ENCODE measurements at places on chromosomes 3 and 15. TPM values are rescaled to one million over a fixed set of nuclear protein-coding genes. Genes with fewer than 3 reads are reported as not detected.
A peak's percentile ranks its signal among the peaks of the same experiment; 100 is the strongest.

- H3K27ac ChIP-seq: no peak overlapping the region
- DNase-seq: no peak
- H3K27me3 ChIP-seq: peaks cover 2% of the 10 kb centered on the region
- H3K36me3 ChIP-seq: no peaks in the 10 kb centered on the region
These were observed 161.2 kb downstream of the MEGF11 start for GRCh38 chr15:66092053-66093016.

- no peak for DNase-seq
- H3K27ac ChIP-seq: no peak overlapping the region
- no peaks in the 10 kb centered on the region for H3K27me3 ChIP-seq
- no peaks in the 10 kb centered on the region for H3K4me1 ChIP-seq
These were observed 418.8 kb downstream of the EPHB1 start for GRCh38 chr3:135213822-135214221.

The TMEM45A gene
- total RNA-seq: 0.20 TPM

DNA sequence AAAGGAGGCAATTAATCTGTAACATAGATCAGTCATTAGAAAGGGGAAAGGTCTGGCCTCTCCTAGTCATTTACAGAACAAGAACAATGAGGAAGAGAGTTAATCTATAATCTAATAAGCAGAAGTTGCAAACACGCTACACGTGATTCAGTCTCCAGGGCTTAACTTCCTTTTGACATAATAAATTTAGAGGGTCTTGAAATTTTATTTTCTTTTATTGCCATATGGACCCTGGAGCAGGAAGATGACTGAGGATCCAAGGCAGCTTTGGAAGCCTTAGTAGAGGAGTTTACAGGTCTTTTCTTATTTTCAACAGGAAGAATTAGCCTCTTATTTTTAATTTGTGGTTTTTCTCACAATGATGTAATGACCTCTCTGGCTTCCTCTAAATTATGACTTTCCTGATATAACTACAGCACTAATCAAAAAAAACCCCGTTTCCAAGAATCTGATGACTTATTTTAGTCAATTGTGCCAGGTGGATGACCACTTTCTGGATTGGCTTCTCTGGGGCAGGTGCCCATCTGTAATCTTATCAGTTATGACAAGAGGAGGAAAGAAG, 32.2 kb downstream of the ADGRG7 start:
- DNase-seq: no peak
- no peak overlapping the region for H3K4me3 ChIP-seq
- no peaks in the 10 kb centered on the region for H3K27me3 ChIP-seq
- H3K4me1 ChIP-seq: no peaks in the 10 kb centered on the region

- no peaks in the 10 kb centered on the region for H3K27me3 ChIP-seq
- DNase-seq: peak; percentile 6
- H3K4me3 ChIP-seq: no peak overlapping the region
- H3K4me1 ChIP-seq: no peaks in the 10 kb centered on the region
These were observed 18.0 kb upstream of the DNAJC13 start for GRCh38 chr3:132399054-132399929.

- DNase-seq: peak; percentile 59
- no peaks in the 10 kb centered on the region for H3K36me3 ChIP-seq
These were observed 1.6 kb downstream of the EIF4E3 start for GRCh38 chr3:71723452-71724170.

- H3K27me3 ChIP-seq: peaks cover 9% of the 10 kb centered on the region
- no peak overlapping the region for H3K4me3 ChIP-seq
- DNase-seq: no peak
- no peaks in the 10 kb centered on the region for H3K36me3 ChIP-seq
These were observed 19.8 kb downstream of the CFAP92 start for GRCh38 chr3:128973988-128974564.

- H3K36me3 ChIP-seq: no peaks in the 10 kb centered on the region
- no peak for DNase-seq
- H3K27ac ChIP-seq: no peak overlapping the region
- no peaks in the 10 kb centered on the region for H3K27me3 ChIP-seq
These were observed 734.5 kb upstream of the CADM2 start for GRCh38 chr3:84224262-84224661.

DNA sequence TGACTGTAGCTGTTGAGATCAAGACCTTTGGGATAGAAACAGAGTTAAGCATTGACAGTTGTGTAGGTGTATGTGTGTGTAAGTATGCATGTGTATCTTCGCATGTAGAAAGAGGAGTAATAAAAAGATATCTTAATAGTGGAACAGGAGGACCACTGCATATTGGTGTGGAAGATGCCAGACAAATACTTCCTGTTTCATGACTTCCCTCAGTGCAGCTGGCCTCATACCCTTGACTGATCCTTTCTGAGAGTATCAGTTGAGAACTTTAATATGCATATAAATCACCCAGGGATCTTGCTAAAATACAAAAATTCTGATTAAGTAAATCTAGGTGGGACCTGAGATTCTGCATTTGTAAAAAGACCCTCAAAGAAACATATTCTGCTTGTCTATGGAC, 8.5 kb upstream of the ZBED2 start:
- no peak overlapping the region for H3K27ac ChIP-seq
- H3K36me3 ChIP-seq: peaks cover 47% of the 10 kb centered on the region
- H3K4me3 ChIP-seq: no peak overlapping the region

GRCh38 chr15:85406916-85407315, 26.5 kb downstream of the AKAP13 start:
- no peak for DNase-seq
- H3K36me3 ChIP-seq: no peaks in the 10 kb centered on the region
- H3K27ac ChIP-seq: peak overlapping the region; percentile 52
- H3K4me1 ChIP-seq: peaks cover 22% of the 10 kb centered on the region
- H3K4me3 ChIP-seq: no peak overlapping the region
- no peaks in the 10 kb centered on the region for H3K27me3 ChIP-seq

The CACNA2D3 gene
- total RNA-seq: not detected

GRCh38 chr3:185270956-185271332, 17.1 kb upstream of the EHHADH start:
- H3K27me3 ChIP-seq: peaks cover 3% of the 10 kb centered on the region
- DNase-seq: no peak
- H3K27ac ChIP-seq: no peak overlapping the region
- H3K4me3 ChIP-seq: no peak overlapping the region
- no peaks in the 10 kb centered on the region for H3K4me1 ChIP-seq

The TRIM42 gene
- not detected for total RNA-seq

DNA sequence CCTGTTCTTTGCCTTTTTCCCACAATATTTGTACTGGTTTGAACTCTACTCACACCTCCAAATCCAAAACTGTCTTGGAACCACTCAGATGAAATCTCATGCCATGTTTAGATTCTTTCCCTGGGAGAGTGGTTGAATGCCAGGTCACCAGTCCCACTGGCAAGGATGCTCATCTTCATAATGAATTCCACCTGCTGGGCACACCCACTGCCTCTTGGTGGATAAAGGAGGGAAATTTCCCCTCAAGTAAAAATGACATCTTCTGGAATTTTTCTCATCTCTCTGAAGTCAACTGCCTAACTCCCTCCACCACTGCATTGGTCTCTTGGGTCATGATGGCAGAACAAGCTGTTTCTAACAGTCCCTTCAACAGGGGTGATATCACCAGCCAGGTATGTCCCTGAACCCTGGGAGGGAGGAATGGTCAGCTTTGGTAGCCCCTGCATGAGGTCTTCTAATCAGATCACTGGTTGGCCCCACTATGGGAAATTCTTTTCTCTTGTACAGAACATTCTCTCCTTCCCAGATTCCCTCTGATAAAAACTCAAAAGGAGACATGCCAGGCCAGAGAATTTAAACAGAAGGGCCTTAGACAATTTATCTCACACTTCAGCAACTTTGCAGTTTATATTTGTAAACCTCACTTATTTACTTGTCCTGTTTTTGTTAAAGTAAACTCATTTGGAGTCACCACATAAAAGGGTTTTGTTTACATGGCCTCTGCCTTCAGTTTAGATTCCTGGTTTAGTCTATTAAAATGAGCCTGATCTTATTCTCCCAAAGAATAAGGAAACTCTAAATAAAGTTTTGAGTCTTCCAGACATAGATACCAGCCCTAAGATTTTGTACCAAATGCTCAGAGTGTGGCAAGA, 143.4 kb downstream of the WNT5A start:
- H3K4me1 ChIP-seq: no peaks in the 10 kb centered on the region
- H3K27me3 ChIP-seq: no peaks in the 10 kb centered on the region
- H3K36me3 ChIP-seq: no peaks in the 10 kb centered on the region
- no peak overlapping the region for H3K27ac ChIP-seq
- no peak for DNase-seq

GRCh38 chr3:152019508-152019907, 146.1 kb downstream of the SUCNR1 start:
- no peak overlapping the region for H3K27ac ChIP-seq
- no peak overlapping the region for H3K4me3 ChIP-seq
- no peaks in the 10 kb centered on the region for H3K4me1 ChIP-seq
- H3K36me3 ChIP-seq: no peaks in the 10 kb centered on the region

GRCh38 chr3:10529809-10530208, 24.4 kb upstream of the ATP2B2 start:
- no peaks in the 10 kb centered on the region for H3K4me1 ChIP-seq
- no peak for DNase-seq
- no peaks in the 10 kb centered on the region for H3K27me3 ChIP-seq
- H3K36me3 ChIP-seq: no peaks in the 10 kb centered on the region
- no peak overlapping the region for H3K4me3 ChIP-seq

The P2RY1 gene
- 0.23 TPM for total RNA-seq

- peak overlapping the region; percentile 13 for H3K4me3 ChIP-seq
- H3K4me1 ChIP-seq: peaks cover 22% of the 10 kb centered on the region
- no peak for DNase-seq
- H3K36me3 ChIP-seq: no peaks in the 10 kb centered on the region
- peak overlapping the region; percentile 82 for H3K27ac ChIP-seq
These were observed 2.5 kb upstream of the USF3 start for GRCh38 chr3:113698956-113699355.

- H3K4me1 ChIP-seq: no peaks in the 10 kb centered on the region
- no peaks in the 10 kb centered on the region for H3K36me3 ChIP-seq
- no peak for DNase-seq
- H3K4me3 ChIP-seq: no peak overlapping the region
- no peaks in the 10 kb centered on the region for H3K27me3 ChIP-seq
- H3K27ac ChIP-seq: no peak overlapping the region
These were observed 91.0 kb upstream of the CHMP2B start for GRCh38 chr3:87136066-87136596.

- DNase-seq: no peak
- no peaks in the 10 kb centered on the region for H3K27me3 ChIP-seq
- no peaks in the 10 kb centered on the region for H3K36me3 ChIP-seq
- no peak overlapping the region for H3K27ac ChIP-seq
- H3K4me1 ChIP-seq: no peaks in the 10 kb centered on the region
These were observed 28.3 kb downstream of the SUCNR1 start for GRCh38 chr3:151901644-151902285.

GRCh38 chr3:56370991-56371775, 97.1 kb downstream of the ERC2 start:
- no peak overlapping the region for H3K27ac ChIP-seq
- H3K4me1 ChIP-seq: no peaks in the 10 kb centered on the region
- no peaks in the 10 kb centered on the region for H3K36me3 ChIP-seq

GRCh38 chr3:159964166-159964973, 24.3 kb upstream of the IL12A start:
- H3K36me3 ChIP-seq: no peaks in the 10 kb centered on the region
- H3K4me3 ChIP-seq: no peak overlapping the region
- H3K27ac ChIP-seq: no peak overlapping the region

- no peaks in the 10 kb centered on the region for H3K36me3 ChIP-seq
- no peaks in the 10 kb centered on the region for H3K4me1 ChIP-seq
- no peaks in the 10 kb centered on the region for H3K27me3 ChIP-seq
- no peak overlapping the region for H3K27ac ChIP-seq
- H3K4me3 ChIP-seq: no peak overlapping the region
These were observed 171.1 kb downstream of the RORA start for GRCh38 chr15:61057830-61058529.

The TMIE gene
- 2.0 TPM for total RNA-seq

DNA sequence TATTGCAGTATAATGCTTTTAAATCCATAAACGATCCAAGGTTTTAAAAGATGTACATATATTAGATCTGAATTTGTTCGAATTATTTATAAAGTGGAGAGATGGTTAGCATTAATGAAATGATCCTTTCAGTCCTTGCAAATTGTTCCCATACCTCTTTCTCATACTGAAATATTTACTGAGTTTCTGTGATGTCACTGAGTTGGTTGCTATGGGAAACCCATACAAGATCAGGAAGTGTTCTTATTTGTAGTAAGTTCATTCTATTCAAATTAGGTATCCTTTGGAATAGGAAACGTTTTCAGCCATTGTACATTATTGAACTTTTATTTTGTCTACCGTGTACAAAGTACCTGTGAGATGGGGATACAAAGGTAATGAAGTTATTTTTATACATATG, 73.2 kb upstream of the CHL1 start:
- H3K27me3 ChIP-seq: no peaks in the 10 kb centered on the region
- no peaks in the 10 kb centered on the region for H3K36me3 ChIP-seq
- H3K27ac ChIP-seq: no peak overlapping the region
- no peaks in the 10 kb centered on the region for H3K4me1 ChIP-seq

- peaks cover 32% of the 10 kb centered on the region for H3K36me3 ChIP-seq
- H3K4me1 ChIP-seq: no peaks in the 10 kb centered on the region
These were observed 22.4 kb downstream of the BDH1 start for GRCh38 chr3:197533396-197533795.

GRCh38 chr15:65901836-65902235, 32.5 kb downstream of the RAB11A start:
- H3K4me3 ChIP-seq: no peak overlapping the region
- H3K4me1 ChIP-seq: no peaks in the 10 kb centered on the region
- H3K27ac ChIP-seq: no peak overlapping the region
- DNase-seq: no peak

- H3K4me1 ChIP-seq: no peaks in the 10 kb centered on the region
- no peak overlapping the region for H3K27ac ChIP-seq
- H3K27me3 ChIP-seq: no peaks in the 10 kb centered on the region
- H3K36me3 ChIP-seq: no peaks in the 10 kb centered on the region
These were observed 90.5 kb downstream of the LPP start for GRCh38 chr3:188244395-188244861.

DNA sequence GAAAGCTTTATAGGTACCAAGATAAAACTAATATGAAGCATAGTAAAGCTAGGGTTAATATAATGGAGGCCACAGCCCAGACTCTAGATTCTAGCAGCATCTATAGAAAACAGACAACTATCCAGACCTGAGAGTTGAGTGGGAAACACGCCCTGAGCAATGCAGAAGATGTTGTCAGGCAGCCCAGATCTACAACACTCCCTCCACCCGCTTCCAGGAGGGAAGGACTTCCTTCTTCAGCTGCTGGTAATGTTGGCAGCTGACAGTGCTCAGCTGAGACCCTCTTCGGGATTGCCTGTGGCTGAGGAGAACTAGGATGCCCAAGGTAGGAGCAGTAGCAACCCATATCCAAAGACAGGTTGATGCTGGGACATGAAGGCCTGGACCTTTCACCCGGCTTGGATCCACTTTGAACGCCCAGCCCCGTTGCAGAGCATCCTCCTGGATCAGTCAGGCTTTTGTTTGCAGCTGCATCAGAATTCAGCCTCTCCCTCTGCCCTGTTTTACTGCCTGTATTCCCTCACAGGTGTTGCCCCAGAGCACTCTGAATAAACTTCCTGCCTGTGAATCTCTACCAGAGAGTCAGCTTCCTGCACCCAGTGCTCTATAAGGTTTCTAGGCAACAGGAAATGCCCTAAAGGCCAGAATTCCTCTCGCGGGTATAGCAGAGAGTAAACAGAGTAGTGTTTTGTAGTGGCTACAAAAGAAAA, 174.7 kb upstream of the IL12A start:
- H3K4me3 ChIP-seq: no peak overlapping the region
- H3K36me3 ChIP-seq: no peaks in the 10 kb centered on the region
- no peaks in the 10 kb centered on the region for H3K27me3 ChIP-seq
- no peak overlapping the region for H3K27ac ChIP-seq
- DNase-seq: no peak

Measured in T-cell (primary cell).